ENCODE measurements at places on chromosomes 1 and 21.

DNA sequence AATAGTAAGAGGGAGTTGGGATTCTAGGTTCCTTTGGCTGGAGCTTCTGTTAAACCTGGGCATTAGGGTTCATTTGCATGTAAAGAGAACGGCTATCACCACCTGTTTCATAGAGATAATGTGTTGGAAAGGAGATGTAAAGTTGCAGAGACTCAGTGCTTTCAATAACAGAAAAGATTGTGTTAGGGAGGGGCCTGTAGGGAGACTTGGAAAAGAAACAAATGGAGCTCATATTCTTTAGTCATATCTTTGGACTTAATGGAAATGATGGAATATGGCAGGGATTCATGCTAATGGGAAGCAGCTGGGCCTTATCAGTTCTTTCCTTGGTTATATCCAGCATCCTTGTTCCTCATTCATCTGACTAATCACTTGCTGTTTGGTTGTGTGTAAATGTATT, 144.9 kb downstream of the CD247 start:
- peak; percentile 22 for DNase-seq

DNA sequence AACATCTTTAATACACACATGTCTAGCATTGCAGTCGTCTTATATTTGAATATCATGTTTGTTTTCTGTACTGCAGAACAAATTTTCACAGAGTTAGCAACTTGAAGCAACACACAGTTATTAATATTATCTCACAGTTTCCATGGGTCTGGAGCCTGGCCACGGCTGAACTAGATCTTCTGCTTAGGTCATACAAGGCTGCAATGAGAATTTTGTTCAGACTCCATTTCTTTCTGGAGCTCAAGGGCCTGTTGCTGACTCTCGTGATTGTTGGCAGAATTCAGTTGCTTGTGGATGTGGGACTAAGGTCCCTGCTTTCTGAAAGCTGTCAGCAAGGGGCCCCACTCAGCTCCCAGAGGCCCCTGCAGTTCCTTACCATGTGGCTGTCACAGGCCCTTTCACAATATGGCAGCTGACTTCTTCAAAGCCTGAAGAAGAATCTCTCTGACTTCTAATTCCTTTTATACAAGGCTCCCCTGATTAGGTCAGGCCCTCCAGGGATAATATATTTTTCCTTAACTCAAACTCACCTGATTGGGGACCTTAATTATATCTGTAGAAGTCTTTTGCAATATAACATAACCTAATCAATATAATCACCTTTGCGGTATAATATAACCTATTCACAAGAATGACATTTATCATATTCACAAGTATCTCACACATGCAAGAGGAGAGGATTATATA, 296.3 kb downstream of the NFIA start:
- no peak for DNase-seq

- no peak for DNase-seq
Measured at GRCh38 chr21:41681348-41681801, 85.5 kb downstream of the RIPK4 start.

GRCh38 chr1:98322086-98322485, 339.4 kb upstream of the SNX7 start:
- peak; percentile 13 for DNase-seq

DNA sequence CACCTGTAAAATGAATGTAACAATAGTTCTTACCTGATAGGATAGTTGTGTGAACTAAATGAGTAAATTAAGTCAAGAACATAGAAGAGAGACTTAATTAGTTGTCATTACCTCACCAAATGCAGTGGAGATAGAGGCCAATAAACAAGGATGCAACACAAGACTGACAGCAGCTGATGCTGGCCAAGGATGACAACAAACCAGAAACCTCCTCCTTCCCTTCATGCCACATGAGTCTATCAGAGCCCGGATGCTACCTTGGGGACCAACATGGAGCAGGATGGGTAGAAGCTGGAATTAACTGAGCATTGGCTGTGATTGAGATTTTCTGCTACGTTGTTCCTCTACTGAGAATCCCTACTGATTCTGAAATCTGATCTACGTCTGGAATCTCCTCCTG, 30.3 kb upstream of the USP1 start:
- peak; percentile 69 for DNase-seq

DNA sequence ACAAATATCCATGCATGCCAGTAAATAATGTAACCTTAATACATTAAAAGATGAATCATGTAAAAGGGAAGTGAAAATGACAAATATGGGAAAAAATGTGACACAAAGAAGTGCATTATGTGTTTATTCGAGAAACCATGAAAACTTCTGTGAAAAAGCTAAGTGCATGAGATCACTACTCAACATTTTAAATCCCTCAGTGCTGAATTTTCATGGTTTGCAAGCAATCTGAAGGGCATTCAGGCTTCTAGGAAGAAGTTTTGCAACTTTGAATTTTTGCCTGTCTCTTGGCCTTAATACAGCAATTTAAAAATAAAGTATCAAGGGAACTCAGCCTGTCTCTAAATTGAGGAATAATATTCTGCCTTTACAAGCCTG, 78.2 kb downstream of the MAP3K7CL start:
- DNase-seq = no peak

- DNase-seq = peak; percentile 8
Measured at GRCh38 chr1:28437924-28438699, 67.7 kb upstream of the RCC1 start.

GRCh38 chr1:30123896-30124295, 599.5 kb downstream of the MATN1 start:
- no peak for DNase-seq

GRCh38 chr1:103529746-103530145, 4.2 kb downstream of the RNPC3 start:
- DNase-seq = no peak

DNA sequence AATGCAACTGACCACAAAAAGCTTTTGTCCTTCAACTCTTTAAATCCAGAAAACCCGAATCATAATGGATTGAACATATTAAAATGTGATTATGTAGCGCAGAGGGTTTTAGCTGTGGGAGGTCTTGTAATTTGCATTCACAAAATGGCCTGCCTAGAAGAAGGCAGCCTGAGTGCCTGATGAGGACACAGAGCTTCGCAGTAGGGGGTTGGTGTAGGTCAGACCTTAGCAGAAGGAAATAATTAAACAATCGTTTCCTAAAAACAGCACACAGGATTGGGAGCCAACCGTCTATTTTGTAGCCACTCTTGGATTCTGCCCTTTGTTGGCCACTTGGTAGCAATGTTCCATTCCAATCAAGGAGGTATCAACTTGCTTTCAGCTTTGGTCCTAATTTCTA, 195.7 kb upstream of the KIAA0040 start:
- peak; percentile 82 for DNase-seq

DNA sequence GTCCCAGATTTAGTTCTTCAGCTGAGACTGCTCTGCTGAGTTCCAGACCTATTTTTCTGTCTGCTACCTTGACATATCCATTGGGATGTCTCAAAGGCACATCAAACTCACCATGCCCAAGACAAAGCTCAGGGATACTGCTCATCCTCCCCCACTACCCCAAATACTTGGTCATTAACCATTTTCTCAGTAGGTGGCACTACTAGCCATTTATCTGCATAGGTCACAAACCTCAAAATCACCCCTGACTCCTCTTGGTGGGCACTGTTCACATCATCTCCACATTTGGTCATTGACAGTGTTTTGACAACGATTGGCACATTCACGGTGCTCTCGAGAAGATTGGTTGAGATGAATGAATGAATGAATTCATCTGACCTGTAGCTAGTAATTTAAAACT, 32.1 kb downstream of the CACNA1S start:
- DNase-seq = no peak

DNA sequence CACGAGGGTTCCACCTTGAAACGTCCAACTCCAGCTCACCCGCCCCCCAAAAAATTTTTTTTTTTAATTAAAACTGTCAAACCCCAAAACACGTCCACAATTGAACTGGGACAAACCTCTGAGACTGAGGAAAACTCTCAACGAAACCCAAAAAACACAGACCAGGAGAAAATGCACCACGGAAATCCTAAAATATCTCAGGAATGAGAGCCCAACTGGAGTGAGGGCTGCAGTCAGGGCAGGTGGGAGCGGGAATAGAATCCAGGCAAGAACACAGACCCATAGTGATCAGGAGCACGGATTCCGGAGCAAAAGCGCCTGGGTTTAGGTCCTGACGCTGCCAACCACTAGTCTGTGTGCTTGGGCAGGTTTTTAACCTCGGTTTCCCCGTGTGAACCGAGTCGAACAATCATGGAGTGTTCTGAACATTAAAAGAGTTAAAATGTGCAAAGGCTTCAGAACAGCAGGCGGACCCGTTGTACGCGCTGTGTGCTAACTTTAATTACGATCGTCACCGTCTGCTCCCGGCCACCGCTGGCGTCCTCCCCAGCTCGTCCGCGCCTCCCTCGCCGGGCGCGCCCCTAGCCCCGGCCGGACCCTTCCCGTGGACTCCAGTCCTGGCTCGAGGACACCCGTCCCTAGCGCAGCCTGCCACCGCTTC, 624 bp downstream of the ARHGAP29 start:
- peak; percentile 65 for DNase-seq

DNA sequence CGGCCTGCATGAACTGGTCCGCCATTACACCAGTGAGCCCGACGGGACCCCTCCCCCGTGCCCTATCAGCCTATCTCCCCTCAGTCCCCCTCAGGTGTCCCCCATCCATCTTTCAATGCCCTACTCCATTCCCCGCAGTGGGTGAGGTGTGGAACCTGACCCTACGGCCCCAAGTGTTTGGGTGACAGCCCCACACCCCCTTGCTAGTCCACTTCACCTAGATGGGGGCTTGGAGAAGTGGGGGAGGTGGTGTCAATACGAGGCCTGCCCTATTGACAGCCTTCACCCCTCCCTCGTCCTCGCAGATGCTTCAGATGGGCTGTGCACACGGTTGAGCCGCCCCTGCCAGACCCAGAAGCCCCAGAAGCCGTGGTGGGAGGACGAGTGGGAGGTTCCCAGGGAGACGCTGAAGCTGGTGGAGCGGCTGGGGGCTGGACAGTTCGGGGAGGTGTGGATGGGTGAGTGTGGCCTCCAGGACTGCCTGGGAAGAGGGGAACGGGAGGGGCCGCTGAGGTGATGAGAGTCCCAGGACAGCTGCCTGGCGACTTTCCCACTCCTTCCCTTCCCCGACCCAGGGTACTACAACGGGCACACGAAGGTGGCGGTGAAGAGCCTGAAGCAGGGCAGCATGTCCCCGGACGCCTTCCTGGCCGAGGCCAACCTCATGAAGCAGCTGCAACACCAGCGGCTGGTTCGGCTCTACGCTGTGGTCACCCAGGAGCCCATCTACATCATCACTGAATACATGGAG, 15.7 kb upstream of the HDAC1 start:
- no peak for DNase-seq

GRCh38 chr1:53047737-53048736, 14.0 kb upstream of the PODN start:
- DNase-seq = peak; percentile 77

DNA sequence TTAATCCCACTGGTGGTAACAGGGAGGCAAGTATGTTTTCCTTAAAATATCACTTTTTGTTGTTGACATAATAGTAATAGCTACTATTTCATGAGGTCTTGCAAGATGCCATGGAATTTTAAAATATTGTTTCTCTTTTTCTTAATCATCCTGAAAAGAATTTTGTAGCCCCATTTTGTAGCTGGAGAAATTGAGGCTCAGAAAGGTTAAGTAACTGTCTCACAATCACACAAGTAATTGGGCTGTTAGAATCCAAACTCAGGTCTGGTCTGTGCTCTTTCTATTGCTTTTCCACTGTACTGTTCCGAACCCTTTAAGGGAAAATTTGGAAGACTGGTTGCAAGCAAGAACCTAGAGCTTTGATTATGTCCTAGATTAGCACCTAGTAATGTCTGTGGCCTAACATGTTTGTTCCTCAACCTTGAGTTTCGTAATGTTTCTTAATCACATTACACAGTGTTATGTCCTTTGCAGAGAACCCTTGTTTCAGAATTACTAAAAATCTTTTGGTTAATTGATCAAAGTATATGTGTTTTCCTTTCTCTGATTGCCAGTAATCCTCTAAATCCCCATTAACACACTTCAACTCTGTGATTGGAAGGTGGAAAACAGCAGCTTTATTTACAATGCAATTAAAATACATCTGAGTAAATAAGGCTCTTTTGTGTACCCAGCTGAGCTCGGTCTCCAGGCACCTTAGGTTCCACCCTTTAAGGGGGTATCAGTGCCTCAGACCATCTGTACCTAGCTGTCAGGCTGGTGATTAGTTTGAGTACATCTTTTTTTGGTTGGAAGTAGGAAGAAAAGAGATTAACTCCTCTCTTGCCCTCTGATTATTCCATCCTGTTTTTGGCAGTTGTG, 10.4 kb downstream of the LRRC42 start:
- DNase-seq = peak; percentile 96

DNA sequence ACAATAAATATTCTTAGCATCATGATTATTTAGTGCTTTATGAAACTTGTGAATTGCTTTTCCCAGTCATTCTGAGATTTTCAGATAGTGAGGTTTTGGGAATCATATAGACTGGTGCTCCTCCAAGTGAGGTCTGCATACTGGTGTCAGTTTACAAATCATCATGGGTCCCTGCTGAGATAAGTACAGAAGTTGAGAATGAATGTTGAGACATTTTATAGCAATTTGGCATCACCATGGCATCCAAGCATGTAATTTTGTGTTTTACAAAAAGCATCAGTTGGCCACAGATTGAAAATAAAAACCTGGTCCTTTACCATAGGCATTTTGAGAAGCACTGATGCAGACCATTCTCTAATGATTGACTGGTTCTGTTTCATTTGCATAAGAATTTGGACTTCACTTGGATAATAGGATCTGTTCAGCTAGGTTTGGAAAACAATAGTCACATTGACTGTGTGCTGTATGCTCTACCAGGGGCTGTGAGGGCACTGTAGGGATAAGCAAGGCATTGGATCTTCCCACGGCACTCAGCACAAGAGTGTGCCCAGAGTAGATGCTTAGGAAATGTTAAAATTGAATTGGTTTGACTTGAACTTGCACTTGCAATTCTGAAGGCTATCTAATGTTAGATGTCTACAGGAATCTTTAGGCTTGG, 79.0 kb upstream of the JUN start:
- peak; percentile 84 for DNase-seq

DNA sequence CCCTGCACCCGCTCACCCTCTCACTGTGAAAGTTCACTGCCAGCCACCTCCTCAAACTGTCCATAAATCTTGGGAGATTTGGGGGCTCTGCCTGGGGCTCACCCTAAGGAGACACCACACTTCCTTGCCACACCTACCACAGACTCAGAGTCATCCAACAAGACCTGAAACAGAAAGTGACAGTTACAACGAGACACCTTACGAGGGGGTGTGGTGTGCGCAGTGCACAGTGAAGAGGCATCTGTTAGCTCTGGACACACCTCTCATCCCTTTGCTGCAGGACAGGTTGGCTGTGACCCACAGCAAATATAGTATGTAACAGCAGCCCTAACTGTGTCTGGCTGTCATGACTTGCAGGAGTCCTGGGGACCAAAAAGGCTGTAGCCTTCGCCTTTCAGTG, 190.2 kb downstream of the NR5A2 start:
- DNase-seq = no peak

All from NCI-H69 (cell line).